ENCODE measurements at places on chromosomes 13 and 19.
A peak's percentile ranks its signal among the peaks of the same experiment; 100 is the strongest.

DNA sequence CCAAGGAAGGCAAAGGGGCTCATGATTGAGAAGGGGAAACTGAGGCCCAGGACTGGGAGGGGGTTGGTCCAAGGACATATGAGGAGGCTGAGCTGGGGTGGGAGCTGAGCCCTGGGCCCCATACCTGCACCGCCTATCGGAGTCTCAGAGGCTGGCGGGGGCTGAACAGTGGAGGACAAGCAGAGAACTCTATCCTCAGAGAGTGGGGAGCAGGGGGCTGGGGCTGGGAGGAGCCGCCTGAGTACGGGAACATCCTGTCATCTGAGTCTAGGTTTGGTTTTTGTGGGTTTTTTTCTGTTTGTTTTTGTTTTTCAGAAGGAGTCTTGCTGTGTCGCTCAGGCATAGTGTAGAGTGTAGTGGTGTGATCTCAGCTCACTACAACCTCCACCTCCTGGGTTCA lies 6.2 kb downstream of the ARRDC2 start:
- no peaks in the 10 kb centered on the region for H3K27me3 ChIP-seq
- no peak for DNase-seq
- H3K4me1 ChIP-seq: no peaks in the 10 kb centered on the region

- DNase-seq: no peak
- no peaks in the 10 kb centered on the region for H3K27me3 ChIP-seq
- H3K4me3 ChIP-seq: no peak overlapping the region
- no peaks in the 10 kb centered on the region for H3K4me1 ChIP-seq
- H3K27ac ChIP-seq: no peak overlapping the region
These were observed 308.3 kb downstream of the DNAJC15 start for GRCh38 chr13:43331672-43332071.

DNA sequence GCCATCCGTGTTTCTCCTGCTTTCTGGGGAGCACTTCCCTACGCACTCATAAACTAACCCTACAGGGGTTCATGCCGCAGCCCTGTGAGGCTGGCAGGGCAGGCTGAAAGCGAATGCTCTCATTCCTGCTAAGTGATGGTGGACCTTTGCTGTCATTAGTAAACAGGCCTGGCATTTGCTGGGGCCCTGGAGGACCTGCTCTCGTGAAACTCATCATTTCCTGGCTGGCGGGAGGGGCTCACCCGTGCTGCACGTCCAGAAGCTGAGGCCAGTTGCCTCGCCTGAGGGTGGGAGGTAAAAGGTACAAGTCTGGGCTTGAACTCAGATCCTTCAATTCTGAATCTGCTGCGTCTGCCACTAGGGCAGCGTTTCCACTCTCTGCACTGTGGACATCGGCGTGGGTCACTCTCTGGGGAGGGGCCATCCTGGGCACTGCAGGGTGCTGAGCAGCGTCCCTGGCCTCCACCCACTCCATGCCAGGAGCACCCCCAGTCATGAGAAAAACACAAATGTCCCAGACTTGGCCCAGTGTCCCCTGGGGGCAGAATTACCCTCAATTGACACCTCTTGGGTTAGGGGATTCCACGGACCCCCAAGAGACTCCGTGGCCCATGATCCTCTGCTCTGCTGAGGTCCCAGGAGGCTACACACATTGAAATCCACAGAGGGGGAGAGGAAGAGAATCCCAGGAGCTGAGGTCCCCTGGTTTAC lies 7.0 kb downstream of the MOB3A start:
- H3K27me3 ChIP-seq: no peaks in the 10 kb centered on the region
- peaks cover 5% of the 10 kb centered on the region for H3K4me1 ChIP-seq

GRCh38 chr13:20494656-20495055 lies 31.0 kb downstream of the CRYL1 start:
- no peaks in the 10 kb centered on the region for H3K4me1 ChIP-seq
- DNase-seq: no peak
- H3K27me3 ChIP-seq: no peaks in the 10 kb centered on the region
- H3K27ac ChIP-seq: no peak overlapping the region
- H3K4me3 ChIP-seq: no peak overlapping the region

GRCh38 chr13:41981951-41982715 lies 21.2 kb upstream of the VWA8 start:
- no peak for DNase-seq
- no peaks in the 10 kb centered on the region for H3K4me1 ChIP-seq
- H3K27ac ChIP-seq: no peak overlapping the region
- no peaks in the 10 kb centered on the region for H3K36me3 ChIP-seq

- DNase-seq: no peak
- no peaks in the 10 kb centered on the region for H3K36me3 ChIP-seq
- no peak overlapping the region for H3K27ac ChIP-seq
- H3K4me3 ChIP-seq: no peak overlapping the region
- no peaks in the 10 kb centered on the region for H3K27me3 ChIP-seq
- no peaks in the 10 kb centered on the region for H3K4me1 ChIP-seq
These were observed 9.2 kb downstream of the PLPP2 start for GRCh38 chr19:281992-282391.

DNA sequence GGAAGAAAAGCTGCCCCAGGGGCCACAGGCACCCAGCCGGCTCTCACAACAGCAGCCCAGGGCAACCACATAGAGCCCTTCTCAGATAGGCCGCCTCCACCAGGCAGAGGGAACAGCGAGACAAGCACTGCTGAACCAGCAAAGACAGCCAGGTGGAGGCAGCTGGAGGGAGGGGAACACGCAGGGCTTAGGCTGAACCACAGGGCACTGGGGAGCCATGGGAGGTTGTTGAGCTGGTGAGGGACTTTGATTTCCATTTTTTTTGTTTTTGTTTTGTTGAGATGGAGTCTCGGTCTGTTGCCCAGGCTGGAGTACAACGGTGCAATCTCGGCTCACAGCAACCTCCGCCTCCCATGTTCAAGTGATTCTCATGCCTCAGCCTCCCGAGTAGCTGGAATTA lies 3.5 kb downstream of the GAMT start:
- no peak overlapping the region for H3K27ac ChIP-seq
- no peaks in the 10 kb centered on the region for H3K36me3 ChIP-seq
- no peaks in the 10 kb centered on the region for H3K4me1 ChIP-seq
- no peaks in the 10 kb centered on the region for H3K27me3 ChIP-seq
- DNase-seq: no peak
- H3K4me3 ChIP-seq: no peak overlapping the region

- H3K36me3 ChIP-seq: no peaks in the 10 kb centered on the region
- H3K27ac ChIP-seq: no peak overlapping the region
- peaks cover 4% of the 10 kb centered on the region for H3K4me1 ChIP-seq
- no peak overlapping the region for H3K4me3 ChIP-seq
- no peak for DNase-seq
These were observed 18.2 kb upstream of the RNF113B start for GRCh38 chr13:98195054-98195791.

DNA sequence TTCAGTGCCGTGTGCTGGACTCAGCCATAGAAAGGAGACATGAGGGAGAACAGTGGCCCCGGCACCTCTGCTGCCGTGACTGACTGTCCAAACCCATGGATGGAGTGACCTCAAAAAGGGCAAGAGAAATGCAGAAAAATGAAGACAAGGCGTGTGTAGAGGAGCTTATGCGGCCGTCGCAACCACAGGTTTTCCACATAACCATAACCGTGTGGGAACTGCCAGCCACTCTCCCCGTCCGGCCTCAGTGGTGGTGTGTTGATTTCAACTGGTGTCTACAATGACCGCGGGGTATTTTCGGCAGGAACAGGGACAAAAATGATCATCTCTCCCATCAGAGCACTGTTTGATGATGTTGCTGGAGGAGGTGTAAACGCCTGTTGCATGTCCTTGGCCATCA lies 42.9 kb upstream of the F7 start:
- no peaks in the 10 kb centered on the region for H3K27me3 ChIP-seq
- H3K36me3 ChIP-seq: no peaks in the 10 kb centered on the region
- no peak overlapping the region for H3K27ac ChIP-seq
- no peak overlapping the region for H3K4me3 ChIP-seq

GRCh38 chr19:19185853-19186740 lies 5.9 kb downstream of the BORCS8 start:
- no peak overlapping the region for H3K27ac ChIP-seq
- H3K36me3 ChIP-seq: peaks cover 2% of the 10 kb centered on the region
- no peaks in the 10 kb centered on the region for H3K27me3 ChIP-seq
- no peaks in the 10 kb centered on the region for H3K4me1 ChIP-seq
- peak; percentile 92 for DNase-seq

DNA sequence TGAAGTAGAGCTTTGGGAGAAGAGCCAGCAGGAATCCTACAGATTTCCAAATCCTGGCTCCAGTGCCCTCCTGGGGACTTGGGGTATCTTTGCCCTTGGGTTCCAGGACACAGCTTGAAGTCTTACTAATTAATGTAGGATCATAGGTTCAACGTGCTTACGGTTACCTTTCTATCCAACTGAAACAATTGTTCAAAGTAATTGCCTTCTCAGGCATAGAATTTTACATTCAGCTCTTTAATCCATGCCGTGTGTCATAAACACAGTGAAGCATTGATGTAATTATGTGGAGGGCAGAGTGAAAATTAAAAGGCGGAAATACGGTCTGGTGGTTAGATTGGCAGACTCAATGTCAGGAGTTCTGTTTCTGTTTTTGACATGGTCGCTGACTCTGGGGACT lies 170.4 kb downstream of the COG6 start:
- H3K36me3 ChIP-seq: no peaks in the 10 kb centered on the region
- no peaks in the 10 kb centered on the region for H3K27me3 ChIP-seq
- H3K4me3 ChIP-seq: no peak overlapping the region
- peaks cover 3% of the 10 kb centered on the region for H3K4me1 ChIP-seq
- no peak overlapping the region for H3K27ac ChIP-seq

DNA sequence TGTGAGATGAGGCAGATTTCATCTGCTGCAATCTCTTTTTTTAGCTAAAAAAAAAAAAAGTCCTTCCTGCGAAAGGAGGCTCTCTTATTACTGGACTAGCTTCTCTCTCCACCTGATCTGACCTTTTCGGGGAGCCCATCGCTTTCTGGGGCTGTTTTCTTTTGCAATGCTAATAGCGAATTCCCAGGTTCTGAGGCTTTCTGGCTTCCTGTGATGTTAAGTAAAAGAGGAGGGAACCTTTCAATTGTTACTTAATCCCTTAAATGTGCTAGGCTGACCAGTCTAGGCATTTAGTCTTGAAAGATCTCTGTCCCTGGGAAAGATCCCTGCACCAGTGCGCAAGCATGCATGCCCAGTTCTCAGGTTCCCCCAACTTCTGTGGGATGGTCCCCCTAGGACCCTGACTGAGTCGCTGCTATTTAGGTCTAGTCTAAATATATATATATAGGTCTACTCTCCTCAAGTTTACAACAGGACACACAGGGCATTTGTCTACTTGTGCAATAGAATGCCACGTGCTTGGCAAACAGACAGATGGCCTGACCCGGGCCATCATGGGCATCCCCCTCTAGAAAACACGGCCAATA lies 224.7 kb downstream of the ZNF536 start:
- no peak overlapping the region for H3K4me3 ChIP-seq
- H3K27ac ChIP-seq: no peak overlapping the region
- peaks cover 3% of the 10 kb centered on the region for H3K4me1 ChIP-seq
- peak; percentile 42 for DNase-seq
- H3K27me3 ChIP-seq: no peaks in the 10 kb centered on the region

- no peak for DNase-seq
- no peaks in the 10 kb centered on the region for H3K4me1 ChIP-seq
- H3K4me3 ChIP-seq: no peak overlapping the region
- H3K36me3 ChIP-seq: no peaks in the 10 kb centered on the region
These were observed 67.3 kb downstream of the ZAR1L start for GRCh38 chr13:32247887-32248286.

GRCh38 chr13:105679838-105680237 lies 855.6 kb downstream of the EFNB2 start:
- DNase-seq: no peak
- no peak overlapping the region for H3K4me3 ChIP-seq
- no peaks in the 10 kb centered on the region for H3K4me1 ChIP-seq
- no peak overlapping the region for H3K27ac ChIP-seq
- H3K36me3 ChIP-seq: no peaks in the 10 kb centered on the region

DNA sequence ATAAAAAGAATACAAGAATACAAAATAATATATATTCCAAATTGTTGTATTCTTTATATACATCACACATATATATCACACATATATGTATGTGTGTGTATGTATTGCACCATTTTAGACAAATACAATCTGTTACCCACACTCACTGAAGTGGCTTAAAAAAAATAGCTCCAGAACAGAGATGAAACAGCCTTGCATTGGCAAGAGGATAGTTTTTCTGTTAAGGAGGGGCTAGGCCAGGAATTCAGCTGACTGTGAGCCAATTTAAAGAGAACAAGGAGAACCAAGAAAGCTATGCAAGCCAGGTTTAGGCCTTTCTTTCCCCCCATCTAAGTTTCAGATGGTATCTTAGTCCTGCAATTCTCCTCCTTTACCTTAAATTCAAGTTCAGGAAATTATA lies 257.5 kb downstream of the MZT1 start:
- H3K27me3 ChIP-seq: no peaks in the 10 kb centered on the region
- no peak overlapping the region for H3K4me3 ChIP-seq
- no peak for DNase-seq
- no peak overlapping the region for H3K27ac ChIP-seq
- H3K36me3 ChIP-seq: no peaks in the 10 kb centered on the region
- no peaks in the 10 kb centered on the region for H3K4me1 ChIP-seq

- no peak overlapping the region for H3K27ac ChIP-seq
- no peaks in the 10 kb centered on the region for H3K36me3 ChIP-seq
- H3K4me3 ChIP-seq: no peak overlapping the region
- H3K4me1 ChIP-seq: no peaks in the 10 kb centered on the region
- H3K27me3 ChIP-seq: no peaks in the 10 kb centered on the region
- no peak for DNase-seq
These were observed 172.7 kb downstream of the KLF5 start for GRCh38 chr13:73231471-73231870.

DNA sequence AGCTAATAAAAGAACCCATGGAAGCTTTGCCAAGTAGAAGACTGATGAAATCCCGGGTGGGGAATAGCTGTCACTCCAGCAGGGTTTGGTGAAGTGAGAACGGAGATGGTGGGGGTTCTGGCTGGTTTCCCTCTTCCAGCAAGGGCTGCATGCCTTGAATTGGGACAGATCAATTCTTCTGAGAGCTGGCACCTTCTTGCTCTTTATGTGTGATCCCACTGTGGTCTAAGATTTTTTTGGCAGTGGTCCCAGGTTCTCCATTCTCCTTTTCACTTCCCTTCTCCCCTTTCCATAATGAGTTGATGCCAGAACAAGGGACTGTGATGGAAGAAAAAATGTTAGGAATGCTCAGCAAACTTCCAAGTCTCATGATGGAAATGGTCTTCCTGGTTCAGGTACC lies 50.0 kb downstream of the TNFSF11 start:
- H3K27me3 ChIP-seq: no peaks in the 10 kb centered on the region
- H3K27ac ChIP-seq: no peak overlapping the region
- DNase-seq: no peak
- no peak overlapping the region for H3K4me3 ChIP-seq
- peaks cover 3% of the 10 kb centered on the region for H3K4me1 ChIP-seq

GRCh38 chr13:51125495-51126226 lies 14.6 kb upstream of the C13orf42 start:
- no peak overlapping the region for H3K27ac ChIP-seq
- H3K27me3 ChIP-seq: no peaks in the 10 kb centered on the region
- DNase-seq: peak; percentile 85

DNA sequence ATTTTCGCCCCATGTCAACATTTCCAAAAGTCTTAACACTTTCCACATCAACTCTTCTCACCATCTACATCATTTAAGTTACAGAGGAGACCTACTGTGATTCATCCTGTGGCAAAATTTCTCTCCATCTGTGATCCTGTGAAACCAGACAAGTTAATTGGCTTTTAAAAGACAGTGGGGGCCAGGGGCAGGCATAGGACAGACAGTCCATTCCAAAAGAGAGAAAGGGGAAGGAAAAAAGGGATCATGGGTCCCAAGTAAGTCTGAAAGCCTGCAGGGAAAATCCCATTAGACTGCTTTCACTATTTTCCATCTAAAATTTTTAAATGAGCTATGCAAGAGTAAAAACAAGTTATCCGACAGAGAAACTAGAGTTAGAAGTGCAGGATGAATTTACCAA lies 121.0 kb downstream of the MRPL57 start:
- H3K4me3 ChIP-seq: no peak overlapping the region
- peak; percentile 14 for DNase-seq
- no peaks in the 10 kb centered on the region for H3K27me3 ChIP-seq
- H3K4me1 ChIP-seq: peaks cover 2% of the 10 kb centered on the region

Measured in mesendoderm (in vitro differentiated cells).